ENCODE measurements at places on chromosomes 12 and 14.

DNA sequence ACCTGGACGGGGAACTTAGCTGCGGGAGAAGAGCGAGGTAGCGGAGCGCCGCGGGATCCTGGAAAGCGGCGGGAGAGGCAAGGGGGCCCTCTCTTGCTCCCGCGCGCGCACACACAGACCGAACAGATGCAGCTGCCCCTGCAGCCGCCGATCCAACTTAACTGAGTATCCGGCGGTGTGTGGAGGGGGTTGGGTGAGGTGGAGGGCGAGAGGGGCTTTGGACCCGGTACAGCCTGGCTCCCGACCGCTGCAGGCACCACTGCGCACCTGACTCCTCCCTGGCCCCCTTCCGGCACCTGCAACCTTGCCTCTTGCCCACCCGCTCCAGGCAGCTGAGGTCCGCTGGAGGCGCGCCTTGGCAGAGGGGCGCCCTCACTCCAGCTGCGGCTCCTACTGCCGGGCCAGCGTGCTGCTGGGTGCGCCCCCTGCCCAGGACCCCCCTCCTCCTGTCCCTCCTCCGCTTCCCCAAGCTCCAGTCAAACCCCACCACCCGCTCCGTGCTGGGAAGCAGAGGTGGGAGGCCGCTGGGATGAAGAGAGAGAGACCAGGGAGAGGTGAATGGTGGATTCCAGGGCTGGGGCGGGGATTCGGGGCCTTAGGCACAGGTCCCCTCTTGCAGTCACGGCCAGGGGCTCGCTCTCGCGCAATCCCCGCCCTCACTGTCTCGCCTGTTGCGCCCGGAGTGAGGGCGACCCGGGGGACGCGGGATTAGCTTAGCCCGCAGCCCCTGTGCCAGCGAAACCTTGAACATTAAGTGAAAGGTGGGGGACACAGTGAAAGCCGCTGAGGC is 2.6 kb downstream of the DIO3 start:
- no peak for DNase-seq

DNA sequence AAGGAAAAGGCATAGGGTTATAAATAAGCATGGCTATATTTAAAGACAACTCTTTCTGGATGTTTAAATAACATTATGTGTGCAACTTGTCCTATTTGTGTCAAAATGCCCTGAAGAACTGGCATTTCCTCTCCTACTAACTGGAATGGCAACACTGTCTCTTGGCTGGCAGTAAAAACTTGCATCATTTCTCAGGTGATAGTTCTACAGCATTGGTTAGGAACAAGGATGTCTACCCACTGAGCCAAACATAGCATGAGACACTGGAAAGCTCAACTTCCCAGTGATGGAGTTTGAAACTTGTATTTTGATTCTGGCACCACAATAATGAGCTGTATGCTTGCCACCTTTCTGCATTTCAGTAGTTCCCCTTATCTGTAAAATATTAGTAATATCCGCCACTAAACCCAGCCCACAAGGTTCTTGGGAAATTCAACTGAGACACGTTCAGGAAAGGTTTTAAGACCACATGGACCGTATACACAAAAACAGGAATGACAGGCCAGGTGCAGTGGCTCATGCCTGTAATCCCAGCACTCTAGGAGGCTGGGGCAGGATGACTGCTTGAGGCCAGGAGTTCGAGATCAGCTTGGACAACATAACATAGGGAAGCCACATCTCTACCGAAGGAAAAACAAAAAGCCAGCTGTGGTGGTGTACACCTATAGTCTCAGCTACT is 5.1 kb downstream of the SLC38A2 start:
- no peak for DNase-seq

DNA sequence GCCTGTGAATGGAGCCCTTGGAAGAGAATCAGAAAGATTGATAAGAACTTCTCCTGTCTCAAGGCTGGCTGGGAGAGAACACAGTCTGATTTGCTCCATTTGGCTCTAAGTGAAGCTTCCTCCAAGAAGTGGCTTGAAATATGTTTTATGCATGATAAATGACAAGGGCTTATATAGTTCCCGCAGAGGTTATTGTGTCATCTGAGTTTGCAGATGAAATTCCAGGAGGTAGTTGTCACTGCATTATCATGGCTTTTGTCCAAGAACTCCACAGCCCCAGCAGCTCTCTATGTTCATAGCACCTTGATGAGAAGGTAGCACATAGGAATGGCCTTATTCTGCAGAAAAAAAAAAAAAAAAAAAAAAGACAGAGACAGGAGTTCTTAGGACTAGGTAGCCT is 108.5 kb downstream of the DACT1 start:
- DNase-seq: no peak

- DNase-seq: no peak
Measured at GRCh38 chr14:22976620-22977433, 5.5 kb downstream of the AJUBA start.
